ENCODE measurements at places on chromosomes 2 and 18.

DNA sequence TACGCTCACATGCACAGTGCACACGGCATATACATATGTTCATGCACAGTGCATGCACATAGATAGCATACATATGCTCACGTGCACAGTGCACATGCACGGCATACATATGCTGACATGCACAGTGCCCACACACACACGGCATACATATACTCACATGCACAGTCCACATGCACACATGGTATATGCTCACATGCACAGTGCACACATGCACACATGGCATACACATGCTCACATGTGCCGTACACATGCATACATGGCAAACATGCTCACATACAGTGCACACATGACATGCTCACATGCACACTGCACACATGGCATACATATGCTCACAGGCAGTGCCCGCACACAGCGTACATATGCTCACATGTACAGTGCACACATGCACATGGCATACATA lies 97.7 kb upstream of the CTDP1 start:
- H3K4me1 ChIP-seq: no peaks in the 10 kb centered on the region
- no peaks in the 10 kb centered on the region for H3K27me3 ChIP-seq
- H3K36me3 ChIP-seq: no peaks in the 10 kb centered on the region
- H3K27ac ChIP-seq: no peak overlapping the region
- H3K4me3 ChIP-seq: no peak overlapping the region

- H3K27ac ChIP-seq: peak overlapping the region; percentile 96
- peaks cover 57% of the 10 kb centered on the region for H3K36me3 ChIP-seq
- no peaks in the 10 kb centered on the region for H3K27me3 ChIP-seq
These were observed 13.8 kb downstream of the FOSL2 start for GRCh38 chr2:28406276-28407096.

- no peaks in the 10 kb centered on the region for H3K4me1 ChIP-seq
- no peaks in the 10 kb centered on the region for H3K27me3 ChIP-seq
- no peak for DNase-seq
- H3K4me3 ChIP-seq: no peak overlapping the region
- no peak overlapping the region for H3K27ac ChIP-seq
These were observed 136.2 kb downstream of the LCLAT1 start for GRCh38 chr2:30583204-30583749.

DNA sequence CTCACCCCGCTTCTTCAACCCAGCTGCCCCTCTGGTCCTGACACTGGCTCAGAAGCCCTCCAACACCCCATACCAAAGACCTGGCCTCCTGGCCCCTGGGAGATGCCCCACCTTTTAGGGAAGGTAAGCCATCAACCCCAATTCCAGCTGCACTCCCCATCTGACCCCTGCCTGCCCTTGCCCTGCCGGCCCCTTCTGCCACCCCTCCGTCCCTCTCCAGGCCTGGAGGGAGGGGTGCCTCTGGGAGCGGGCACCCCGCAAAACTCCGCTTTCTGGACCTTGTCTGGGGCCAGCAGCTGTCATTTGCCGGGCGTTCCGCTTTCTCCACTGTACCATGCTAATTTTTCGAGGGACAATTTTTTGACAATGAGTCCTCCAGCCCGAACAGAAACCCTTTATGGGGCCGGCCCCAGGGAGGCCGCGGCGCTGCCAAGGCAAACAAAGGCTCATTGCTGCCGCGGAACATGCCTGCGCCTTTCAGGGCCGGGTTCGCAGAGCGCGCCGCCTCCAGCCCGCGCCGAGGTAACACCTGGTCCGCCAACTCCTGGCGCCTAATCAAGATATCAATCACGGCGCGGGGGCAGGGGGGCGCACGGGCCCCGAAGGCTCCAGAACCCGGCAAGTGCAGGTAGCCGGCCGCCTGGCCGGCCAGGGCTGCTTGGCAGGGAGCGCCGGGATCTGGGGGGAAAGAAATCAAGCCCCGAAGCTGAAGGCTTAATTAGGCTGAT lies 96.0 kb downstream of the INHBB start:
- peaks cover 5% of the 10 kb centered on the region for H3K27me3 ChIP-seq
- DNase-seq: no peak
- H3K4me3 ChIP-seq: no peak overlapping the region
- no peak overlapping the region for H3K27ac ChIP-seq
- no peaks in the 10 kb centered on the region for H3K36me3 ChIP-seq

All from natural killer cell (primary cell).